ENCODE measurements at places on chromosomes 3 and 15.

GRCh38 chr3:139642996-139643395 lies 34.8 kb downstream of the NMNAT3 start:
- DNase-seq: no peak

GRCh38 chr3:11367143-11367693 lies 95.0 kb downstream of the ATG7 start:
- DNase-seq: no peak

- DNase-seq: peak; percentile 99
Measured at GRCh38 chr15:60555291-60555690, 76.3 kb upstream of the ICE2 start.

DNA sequence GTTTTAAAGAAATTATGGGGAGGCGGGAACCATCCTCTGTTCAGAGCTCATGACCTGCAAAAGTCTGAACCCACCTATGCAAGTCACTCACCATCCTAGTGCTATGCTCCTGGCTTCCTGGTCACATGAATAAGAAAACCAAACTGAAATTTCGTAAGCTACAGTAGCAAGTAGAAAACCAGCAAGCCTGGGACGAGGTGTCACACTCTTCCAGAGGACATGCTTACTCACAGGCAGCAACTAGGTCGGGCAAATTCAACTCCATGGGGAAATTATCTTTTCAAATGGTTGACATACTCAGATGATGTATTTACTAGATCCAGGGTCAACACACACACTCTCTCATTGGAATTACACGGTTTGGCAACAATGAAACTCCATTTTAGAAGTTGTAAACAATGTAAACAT lies 31.3 kb downstream of the LDHAL6B start:
- no peak for DNase-seq

DNA sequence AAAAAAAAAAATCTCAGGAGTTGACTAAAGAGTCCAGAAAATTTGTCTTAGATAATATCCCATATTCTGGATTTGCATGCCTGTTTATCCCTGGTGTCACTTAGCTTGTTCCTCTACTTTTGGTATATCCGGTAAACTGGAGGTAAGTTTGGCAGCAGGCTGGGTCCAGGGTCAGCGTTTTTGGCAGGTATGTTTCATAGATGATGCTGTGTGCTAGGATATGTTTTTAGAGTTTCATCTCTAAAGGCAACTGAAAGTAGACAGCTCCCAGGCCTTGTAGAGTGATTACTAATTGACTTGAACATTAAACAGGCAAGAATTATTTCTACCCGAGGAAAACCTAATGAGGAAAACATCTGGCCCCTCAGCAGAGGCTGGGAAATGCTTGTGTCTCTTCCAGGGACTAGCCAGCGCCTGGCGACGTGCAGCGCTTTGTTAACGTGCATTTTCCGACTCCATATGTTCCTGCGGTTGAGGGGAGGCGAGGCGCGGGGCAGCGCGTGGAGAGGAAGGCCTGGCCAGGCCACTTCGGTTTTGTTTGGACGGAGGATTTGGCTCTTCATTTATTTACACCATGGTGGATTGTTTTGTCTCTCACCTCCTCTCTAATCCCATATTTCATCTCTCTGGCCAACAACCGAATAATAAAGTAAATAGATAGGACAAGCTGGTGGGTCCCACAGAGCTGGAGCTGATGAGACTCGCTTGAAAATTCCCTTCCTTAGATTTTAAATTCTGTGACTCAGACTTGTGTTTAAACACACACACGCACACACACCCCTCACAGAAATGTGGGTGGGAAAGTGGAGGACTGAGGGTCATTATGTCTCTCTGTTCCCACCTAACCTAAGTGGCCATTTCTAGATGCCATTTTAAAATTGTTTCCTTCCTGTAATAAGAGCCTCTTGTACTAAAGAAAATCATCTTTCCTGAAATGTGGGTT lies 65.3 kb downstream of the ASB7 start:
- no peak for DNase-seq

DNA sequence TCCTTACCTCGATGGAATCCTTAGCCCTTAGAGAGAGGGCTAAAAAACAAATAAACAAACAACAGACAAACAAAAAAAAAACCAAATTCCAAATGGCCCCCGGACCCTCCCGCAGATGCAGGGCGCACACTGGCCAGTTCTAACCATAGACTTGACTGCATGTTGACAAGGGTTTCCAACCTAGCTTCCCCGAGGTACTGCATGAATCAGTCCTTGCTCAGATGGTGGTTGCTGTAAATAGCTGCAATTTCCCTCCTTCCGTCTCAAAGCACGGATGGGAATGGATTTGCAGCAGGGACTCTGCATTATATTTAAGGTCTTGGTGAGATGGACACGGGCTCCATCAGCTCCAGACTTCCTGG lies 162.8 kb downstream of the CD47 start:
- DNase-seq: no peak

DNA sequence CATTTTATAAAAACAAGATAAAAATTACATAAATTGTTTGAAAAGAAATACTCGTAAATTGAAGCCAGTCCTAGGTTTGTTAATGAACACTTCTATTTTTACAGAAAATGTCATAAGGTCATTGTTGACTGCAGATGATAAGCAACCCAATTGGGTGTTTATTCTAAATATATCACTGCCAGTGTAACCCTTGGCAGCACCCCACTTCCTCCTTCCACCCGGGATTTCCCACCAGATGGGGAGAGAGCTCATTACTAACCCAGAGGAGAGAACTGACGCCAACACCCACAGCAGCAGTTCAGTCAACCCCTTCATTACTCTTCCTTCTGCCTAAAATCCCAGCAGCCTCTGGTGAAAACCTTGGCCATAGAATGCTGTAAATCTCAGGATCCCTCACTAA lies 307.6 kb downstream of the GAP43 start:
- no peak for DNase-seq

DNA sequence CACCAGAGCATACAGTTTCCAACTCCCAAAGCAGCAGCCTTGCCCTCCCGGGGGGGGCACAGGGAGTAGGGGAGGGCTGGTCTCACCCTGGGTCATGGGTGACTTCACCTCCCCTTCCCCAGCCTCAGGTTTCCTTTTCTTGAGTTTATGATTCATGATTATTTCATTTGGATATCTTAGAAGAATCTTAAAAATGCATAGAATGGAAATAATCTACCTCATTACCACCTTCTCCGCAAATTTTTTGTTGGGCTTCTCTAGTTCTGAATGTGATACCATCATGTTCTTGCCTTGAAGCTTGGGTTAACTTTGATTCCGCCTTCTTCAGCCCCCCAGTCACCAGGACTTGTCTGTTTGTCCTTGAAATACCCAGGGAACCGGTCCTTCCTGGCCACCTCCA lies 148.8 kb upstream of the ROPN1 start:
- no peak for DNase-seq

- DNase-seq: no peak
Measured at GRCh38 chr3:169699536-169700050, 36.1 kb upstream of the MECOM start.

- DNase-seq: no peak
Measured at GRCh38 chr3:135382621-135383020, 582.9 kb upstream of the PPP2R3A start.

GRCh38 chr3:78754066-78754743 lies 1013.6 kb downstream of the ROBO1 start:
- DNase-seq: no peak

DNA sequence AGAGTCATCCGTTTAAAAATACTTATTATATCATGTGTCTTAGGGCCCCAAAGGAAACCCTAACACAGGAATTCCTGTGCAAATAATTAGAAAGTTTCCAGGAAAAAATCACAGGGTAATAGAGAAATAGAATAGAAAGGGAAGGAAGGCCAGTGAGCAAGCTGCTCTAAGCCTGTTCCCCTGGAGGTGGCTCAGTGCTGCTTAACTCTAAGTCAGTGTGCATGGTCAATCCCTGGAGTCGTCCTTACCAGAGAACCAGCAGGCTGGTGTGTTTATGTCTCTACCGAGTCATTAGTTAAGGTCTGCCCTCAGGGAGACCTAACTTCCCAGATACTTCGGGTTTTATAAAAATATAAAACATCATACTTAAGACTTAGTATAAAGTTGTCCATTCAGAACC lies 21.0 kb upstream of the MCF2L2 start:
- no peak for DNase-seq

- DNase-seq: peak; percentile 46
Measured at GRCh38 chr3:64088408-64089205, 65.3 kb upstream of the PSMD6 start.

DNA sequence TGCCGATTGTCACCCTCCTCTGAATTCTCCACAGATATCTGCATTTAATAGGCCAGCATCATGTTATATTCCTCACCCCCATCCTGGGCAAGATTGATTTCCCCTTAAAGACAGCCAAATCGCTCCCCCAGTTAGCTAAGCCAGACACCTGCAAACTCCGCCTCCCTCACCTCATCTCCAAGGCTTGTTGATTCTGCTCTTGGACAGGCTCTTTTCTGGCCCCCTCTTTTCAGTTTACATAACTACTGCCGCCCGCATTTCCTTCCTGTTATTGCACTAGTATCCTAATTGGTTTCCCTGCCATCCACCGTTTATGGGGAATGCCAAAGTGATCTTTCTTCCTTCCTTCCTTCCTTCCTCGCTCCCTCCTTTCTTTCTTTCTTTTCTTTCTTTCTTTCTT lies 214.7 kb upstream of the MRPL3 start:
- no peak for DNase-seq

DNA sequence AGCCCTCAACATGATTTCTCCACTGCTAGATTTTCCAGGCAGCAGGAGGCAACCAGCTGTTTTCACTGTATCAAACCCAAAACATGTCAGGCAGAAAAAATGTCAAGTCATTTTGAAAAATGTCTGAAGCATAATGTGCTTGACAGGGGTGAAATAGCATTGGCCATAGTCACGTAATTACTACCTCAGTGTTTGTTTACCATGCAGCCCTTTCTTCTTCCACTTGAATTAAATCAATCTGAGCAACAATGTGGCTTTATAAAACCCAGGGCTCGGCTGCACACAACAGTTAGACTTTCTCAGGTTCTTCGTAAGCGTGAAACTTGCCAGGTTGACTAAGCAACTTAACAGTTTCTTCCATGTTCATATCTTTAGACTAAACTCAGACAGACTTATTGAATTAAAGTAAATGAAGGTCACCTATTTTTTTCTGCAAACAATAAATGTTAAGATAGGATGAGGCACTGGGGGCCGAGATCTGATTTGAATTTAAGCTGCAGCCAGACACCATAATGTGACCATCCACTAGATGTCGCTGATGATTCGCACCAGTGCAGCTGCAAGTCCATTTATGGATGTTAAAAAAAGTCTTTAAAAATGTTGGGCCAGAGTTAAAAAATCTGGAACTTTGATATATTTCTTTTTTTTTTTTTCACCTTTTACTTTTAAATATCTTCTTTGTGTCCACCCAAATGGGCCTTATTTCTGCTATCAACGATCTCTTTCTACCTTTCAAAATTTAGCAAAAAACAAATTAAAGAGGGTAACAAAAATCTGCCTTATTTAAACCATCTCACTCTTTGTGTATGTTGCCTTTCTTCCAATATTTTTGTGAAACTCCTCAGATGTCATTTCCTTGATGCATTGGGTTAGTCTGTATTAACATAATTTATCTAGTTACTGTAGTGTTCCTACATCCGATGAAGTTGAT lies 305.9 kb downstream of the CACNA2D3 start:
- peak; percentile 83 for DNase-seq

- DNase-seq: no peak
Measured at GRCh38 chr3:129555153-129555550, 12.2 kb downstream of the H1-8 start.

DNA sequence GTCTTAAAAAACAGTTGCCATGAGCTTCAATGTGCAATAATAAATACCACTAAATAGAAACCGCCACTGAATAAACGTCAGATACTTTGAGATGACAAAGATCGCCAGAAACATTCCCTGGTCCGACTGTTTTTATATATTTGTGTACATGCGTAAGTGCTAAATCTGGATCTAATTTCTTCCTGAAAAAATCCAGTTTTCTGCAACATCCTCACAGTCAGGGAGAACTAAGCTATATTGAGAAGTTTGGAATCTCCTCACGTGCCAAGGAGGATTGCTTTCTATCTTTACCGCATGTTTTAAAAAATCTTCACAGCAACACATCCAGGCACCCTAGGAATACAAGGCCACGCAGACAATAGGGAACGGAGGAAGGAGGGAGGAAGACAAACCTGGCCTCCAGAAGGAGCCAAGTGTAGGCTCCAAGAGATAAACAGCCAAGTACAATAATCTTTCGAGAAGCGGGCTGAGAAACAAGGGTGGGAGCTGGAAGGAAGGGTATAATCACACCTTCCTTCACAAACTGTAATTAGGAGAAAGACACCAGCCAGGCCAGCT lies 5.7 kb downstream of the VGLL4 start:
- no peak for DNase-seq
